NT2/D1 (cell line): ENCODE measurements at places on chromosomes 11 and 22.

GRCh38 chr11:24199461-24199860 lies 297.4 kb upstream of the LUZP2 start:
- no peak for DNase-seq

GRCh38 chr22:50302041-50302541 lies 5.4 kb downstream of the PLXNB2 start:
- no peak for DNase-seq

- DNase-seq, result no peak
These were observed 157.7 kb downstream of the ADAMTS15 start for GRCh38 chr11:130606178-130606577.

DNA sequence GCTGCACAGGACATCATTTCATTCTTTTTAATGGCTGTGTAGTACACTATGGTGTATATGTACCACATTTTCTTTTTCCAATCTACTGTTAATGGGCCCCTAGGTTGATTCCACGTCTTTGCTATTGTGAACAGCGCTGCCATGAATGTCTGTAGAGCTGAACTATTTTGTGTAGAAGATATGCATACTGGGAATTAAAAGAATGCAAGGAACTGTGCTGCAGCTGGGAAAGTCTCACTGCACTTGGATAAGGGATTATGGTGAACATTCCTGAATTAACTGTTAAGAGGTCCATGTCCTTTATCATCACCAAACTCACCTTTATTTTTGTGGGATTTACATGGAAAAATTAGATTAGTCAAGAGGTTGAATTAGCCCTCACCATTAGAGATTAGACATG lies 224.7 kb downstream of the SNX19 start:
- no peak for DNase-seq

- DNase-seq, result no peak
These were observed 3.0 kb downstream of the PKP3 start for GRCh38 chr11:396948-397548.

GRCh38 chr11:7251487-7251835 lies 243 bp upstream of the SYT9 start:
- DNase-seq, result no peak
